Activated T-cell treated with anti-CD3 and anti-CD28 coated beads, Interleukin-2, amount 50 U/mL, for 24 hours (primary cell): ENCODE measurements at places on chromosomes 3 and 15.

DNA sequence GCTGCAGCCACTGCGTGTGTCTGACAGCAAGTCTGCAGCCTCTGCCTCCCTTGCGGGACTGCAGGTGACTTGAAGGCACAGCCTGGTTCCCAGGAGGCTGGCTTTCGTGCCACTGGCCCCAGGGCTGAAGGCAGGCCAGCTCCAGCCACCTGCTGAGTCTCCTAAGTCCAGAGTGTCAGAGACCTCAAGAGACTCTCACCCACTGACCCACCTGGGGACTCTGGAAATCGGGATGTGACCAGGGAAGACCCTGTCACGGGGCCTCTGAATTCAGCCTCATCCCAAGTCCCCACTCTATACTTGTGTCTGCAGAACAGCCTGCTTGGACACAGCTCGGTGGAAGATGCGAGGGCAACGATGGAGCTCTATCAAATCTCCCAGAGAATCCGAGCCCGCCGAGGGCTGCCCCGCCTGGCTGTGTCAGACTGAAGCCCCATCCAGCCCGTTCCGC lies 16.3 kb downstream of the ISG20 start:
- H3K4me1 ChIP-seq, result peaks cover 83% of the 10 kb centered on the region
- peak overlapping the region; percentile 20 for H3K27ac ChIP-seq
- no peaks in the 10 kb centered on the region for H3K27me3 ChIP-seq
- DNase-seq, result peak; percentile 31
- peaks cover 30% of the 10 kb centered on the region for H3K36me3 ChIP-seq

- peaks cover 14% of the 10 kb centered on the region for H3K27me3 ChIP-seq
- H3K4me3 ChIP-seq, result no peak overlapping the region
- peak overlapping the region; percentile 92 for H3K27ac ChIP-seq
- H3K36me3 ChIP-seq, result no peaks in the 10 kb centered on the region
- no peak for DNase-seq
These were observed 221.8 kb upstream of the TPRG1 start for GRCh38 chr3:188949996-188950395.

GRCh38 chr3:160368804-160369203 lies 30.2 kb downstream of the IFT80 start:
- H3K27me3 ChIP-seq, result no peaks in the 10 kb centered on the region
- no peak overlapping the region for H3K4me3 ChIP-seq
- no peak overlapping the region for H3K27ac ChIP-seq
- DNase-seq, result no peak
- peaks cover 19% of the 10 kb centered on the region for H3K4me1 ChIP-seq

DNA sequence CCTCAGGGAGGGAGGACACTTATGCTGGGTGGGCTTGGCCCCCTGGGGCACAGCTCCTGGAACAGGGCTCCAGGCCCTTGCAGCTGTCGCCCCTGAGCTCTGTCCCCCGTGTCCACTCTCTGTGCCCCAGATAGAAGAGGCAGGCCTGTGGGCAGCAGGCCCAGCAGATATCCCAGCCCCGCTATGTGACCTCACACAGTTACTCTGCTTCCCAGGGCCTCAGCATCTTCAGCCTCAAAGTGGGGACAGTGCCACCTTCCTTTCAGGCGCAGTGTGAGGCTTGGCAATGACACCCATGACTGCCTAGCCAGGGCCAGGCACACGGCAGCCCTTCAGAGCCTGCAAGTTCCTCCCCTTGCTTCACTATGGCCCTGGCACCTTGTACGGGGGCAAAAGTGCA lies 98.4 kb downstream of the IQSEC1 start:
- H3K27me3 ChIP-seq, result no peaks in the 10 kb centered on the region
- DNase-seq, result no peak
- H3K4me1 ChIP-seq, result peaks cover 31% of the 10 kb centered on the region
- no peak overlapping the region for H3K4me3 ChIP-seq
- peak overlapping the region; percentile 59 for H3K27ac ChIP-seq
- H3K36me3 ChIP-seq, result peaks cover 12% of the 10 kb centered on the region

DNA sequence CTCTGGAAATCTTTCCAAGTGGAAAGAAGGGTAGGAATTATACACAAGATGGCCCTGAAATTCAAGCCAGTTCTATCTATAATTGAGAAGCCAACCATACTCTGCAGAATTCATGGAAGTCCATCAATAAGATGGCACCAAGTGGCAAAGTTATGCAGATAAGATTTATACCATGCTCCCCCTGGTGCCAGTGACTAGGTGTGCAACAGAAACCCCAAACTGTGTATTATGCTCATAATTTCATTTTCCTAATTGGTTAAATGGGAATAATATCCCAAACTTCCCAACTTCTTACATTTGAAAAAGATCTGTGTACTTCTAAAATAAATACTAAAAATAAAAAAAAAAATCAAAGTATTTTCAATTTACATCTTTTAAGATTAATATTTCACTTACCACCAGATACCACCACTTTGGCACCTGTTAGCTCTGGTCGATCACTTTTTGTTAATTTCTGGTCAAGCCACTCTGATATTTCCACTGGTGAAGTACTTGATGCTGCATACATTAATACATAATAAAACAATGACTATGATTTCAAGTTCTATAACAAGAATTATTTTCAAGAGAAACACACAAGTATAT lies 25.9 kb downstream of the ETFA start:
- H3K4me1 ChIP-seq, result peaks cover 34% of the 10 kb centered on the region
- H3K4me3 ChIP-seq, result no peak overlapping the region
- H3K27me3 ChIP-seq, result no peaks in the 10 kb centered on the region

GRCh38 chr3:42690766-42691680 lies 5.7 kb downstream of the KLHL40 start:
- no peaks in the 10 kb centered on the region for H3K4me1 ChIP-seq
- H3K36me3 ChIP-seq, result no peaks in the 10 kb centered on the region
- H3K27me3 ChIP-seq, result peaks cover 13% of the 10 kb centered on the region
- no peak overlapping the region for H3K27ac ChIP-seq
- no peak overlapping the region for H3K4me3 ChIP-seq
- DNase-seq, result peak; percentile 20

DNA sequence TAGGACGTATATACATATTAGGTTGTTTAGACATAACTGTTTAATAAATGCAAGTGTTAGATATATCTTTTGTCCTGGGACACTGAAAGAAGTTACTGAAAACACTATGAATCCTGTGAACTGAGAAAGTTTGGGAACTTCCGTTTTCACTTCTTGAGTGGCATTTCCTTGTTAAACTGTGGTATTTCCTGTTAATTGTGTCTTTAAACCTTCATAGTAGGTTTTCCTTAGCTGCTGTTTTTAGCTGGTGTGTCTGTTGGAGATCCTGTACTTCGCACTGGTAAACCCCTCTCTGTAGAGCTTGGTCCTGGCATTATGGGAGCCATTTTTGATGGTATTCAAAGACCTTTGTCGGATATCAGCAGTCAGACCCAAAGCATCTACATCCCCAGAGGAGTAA lies 37.1 kb downstream of the ATP6V1A start:
- no peak overlapping the region for H3K4me3 ChIP-seq
- no peak for DNase-seq

GRCh38 chr3:160291909-160292299 lies 66.7 kb downstream of the C3orf80 start:
- no peaks in the 10 kb centered on the region for H3K27me3 ChIP-seq
- no peak overlapping the region for H3K4me3 ChIP-seq
- H3K36me3 ChIP-seq, result peaks cover 10% of the 10 kb centered on the region
- DNase-seq, result no peak
- no peaks in the 10 kb centered on the region for H3K4me1 ChIP-seq
- H3K27ac ChIP-seq, result no peak overlapping the region

DNA sequence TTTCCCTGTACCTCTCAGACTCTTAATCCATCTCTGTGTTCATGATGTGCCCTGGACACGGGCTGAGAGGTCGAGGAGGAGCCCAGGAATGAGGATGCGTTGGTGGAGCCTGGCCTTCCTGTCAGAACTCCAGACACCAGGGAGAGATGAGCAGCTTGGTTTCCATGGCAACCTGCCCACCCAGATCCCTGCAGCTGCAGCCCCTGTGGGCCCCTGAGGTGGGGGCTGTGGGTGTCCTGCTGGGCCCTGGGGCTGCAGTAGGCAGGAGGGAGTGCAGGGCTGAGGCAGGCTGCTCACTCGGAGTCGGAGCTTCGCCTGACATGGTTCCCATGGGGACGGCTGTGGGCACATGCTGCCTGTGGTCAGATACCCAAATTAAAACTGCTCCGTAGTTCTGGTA lies 7.7 kb upstream of the SCN10A start:
- H3K27me3 ChIP-seq, result peaks cover 18% of the 10 kb centered on the region
- no peak for DNase-seq
- no peaks in the 10 kb centered on the region for H3K36me3 ChIP-seq
- no peak overlapping the region for H3K4me3 ChIP-seq
- no peaks in the 10 kb centered on the region for H3K4me1 ChIP-seq
- no peak overlapping the region for H3K27ac ChIP-seq

- H3K27ac ChIP-seq, result no peak overlapping the region
- H3K27me3 ChIP-seq, result no peaks in the 10 kb centered on the region
- no peak overlapping the region for H3K4me3 ChIP-seq
These were observed 175.6 kb upstream of the WNT5A start for GRCh38 chr3:55662683-55663082.

- H3K27ac ChIP-seq, result no peak overlapping the region
- H3K4me3 ChIP-seq, result no peak overlapping the region
- peaks cover 3% of the 10 kb centered on the region for H3K27me3 ChIP-seq
- no peaks in the 10 kb centered on the region for H3K36me3 ChIP-seq
- DNase-seq, result no peak
- no peaks in the 10 kb centered on the region for H3K4me1 ChIP-seq
These were observed 560.3 kb upstream of the NR2F2 start for GRCh38 chr15:95770196-95770595.

GRCh38 chr3:100399341-100400071 lies 1.4 kb downstream of the TOMM70 start:
- H3K4me3 ChIP-seq, result peak overlapping the region; percentile 90
- DNase-seq, result no peak
- H3K27ac ChIP-seq, result peak overlapping the region; percentile 98
- H3K36me3 ChIP-seq, result peaks cover 59% of the 10 kb centered on the region

DNA sequence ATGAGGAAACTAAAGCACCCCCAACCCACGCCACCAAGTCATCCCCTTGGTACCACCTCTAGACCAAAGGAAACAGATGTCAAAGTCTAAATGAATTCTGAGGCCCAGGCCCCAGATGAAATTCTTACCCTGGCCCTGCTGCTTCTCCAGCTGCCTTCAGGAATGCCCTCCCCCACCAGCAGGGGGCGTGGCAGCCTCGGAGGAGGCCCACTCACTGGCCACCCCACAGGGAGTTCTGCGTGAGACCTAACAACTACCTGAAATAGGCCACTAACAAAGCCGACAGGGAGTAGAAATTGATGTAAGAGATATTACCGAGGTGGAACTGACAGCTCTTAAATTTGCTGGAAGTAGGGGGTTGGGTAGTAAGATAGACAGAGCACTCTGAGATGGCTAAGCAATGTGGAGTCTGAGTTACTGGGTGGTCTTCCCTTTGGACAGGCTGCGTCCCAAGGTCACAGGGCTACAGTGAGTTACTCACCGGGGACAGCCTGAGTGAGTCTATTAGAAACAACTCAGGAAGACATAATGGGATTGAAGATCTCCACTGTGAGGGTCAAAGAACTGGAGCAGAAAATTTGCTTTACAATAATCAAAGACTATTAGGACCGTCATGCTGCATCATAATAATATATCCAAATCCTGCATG lies 240.7 kb downstream of the SHOX2 start:
- H3K4me1 ChIP-seq, result no peaks in the 10 kb centered on the region
- no peaks in the 10 kb centered on the region for H3K27me3 ChIP-seq
- H3K27ac ChIP-seq, result no peak overlapping the region
- H3K4me3 ChIP-seq, result no peak overlapping the region

- DNase-seq, result peak; percentile 96
- peaks cover 45% of the 10 kb centered on the region for H3K36me3 ChIP-seq
- H3K4me1 ChIP-seq, result peaks cover 33% of the 10 kb centered on the region
- peak within 1 kb of the TSS; percentile 85 for H3K4me3 ChIP-seq
These were observed at the start of gene AP4E1 for GRCh38 chr15:50908209-50909009. Gene AP4E1 (plus strand): TSS chr15:50908683. CDS start chr15:50908779, 96 bp downstream.

DNA sequence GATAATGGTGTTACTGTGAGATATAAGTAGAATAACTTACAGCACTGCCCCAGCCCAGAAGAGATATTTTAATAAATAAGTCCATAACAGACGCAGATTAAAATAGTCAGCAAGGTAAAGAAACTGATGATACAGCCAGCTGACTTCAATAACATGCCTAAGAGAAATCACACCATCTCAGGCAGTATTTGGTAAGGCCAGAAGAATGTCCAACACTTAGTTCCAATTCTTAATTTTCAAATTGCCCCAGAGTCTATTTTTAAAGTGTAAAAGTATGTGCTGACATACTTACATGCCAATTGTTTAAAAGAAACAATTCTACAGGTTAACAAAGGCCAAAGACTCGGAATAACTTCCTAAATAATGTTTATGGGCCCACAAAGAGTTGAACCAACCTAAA lies 1.6 kb downstream of the GNB4 start:
- H3K27me3 ChIP-seq, result peaks cover 80% of the 10 kb centered on the region
- no peak overlapping the region for H3K27ac ChIP-seq
- no peak overlapping the region for H3K4me3 ChIP-seq
- H3K36me3 ChIP-seq, result no peaks in the 10 kb centered on the region

GRCh38 chr3:172517859-172518466 lies 5.3 kb downstream of the TNFSF10 start:
- peaks cover 92% of the 10 kb centered on the region for H3K4me1 ChIP-seq
- DNase-seq, result peak; percentile 47
- H3K27ac ChIP-seq, result peak overlapping the region; percentile 96
- H3K4me3 ChIP-seq, result peak overlapping the region; percentile 63
